ENCODE measurements at places on chromosomes 16 and 17.

DNA sequence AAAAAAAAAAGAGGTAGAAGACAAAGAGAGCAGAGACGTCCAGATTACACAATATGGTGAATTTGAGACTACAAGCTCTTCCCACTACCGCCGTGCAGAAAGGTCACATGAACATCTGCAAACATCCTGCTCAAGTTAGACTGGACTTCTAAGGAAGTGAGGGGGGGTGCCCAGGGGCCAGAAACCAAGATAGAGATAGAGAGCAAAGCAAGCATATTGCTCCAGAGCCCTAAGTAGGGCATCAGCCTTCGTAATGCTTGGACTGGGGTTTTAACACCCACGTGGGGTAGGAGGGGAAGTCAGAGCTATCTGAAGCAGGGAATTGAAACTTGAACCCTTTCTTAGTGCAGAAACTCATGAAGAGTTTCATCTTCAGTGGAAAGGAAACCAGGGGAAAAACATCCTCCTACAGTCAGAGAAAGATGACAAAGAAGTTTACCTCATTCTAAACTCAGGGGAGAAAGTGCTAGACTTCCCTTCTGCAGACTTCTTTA, 8.7 kb downstream of the CLEC19A start:
- no peak for DNase-seq

- DNase-seq: no peak
These were observed 11.9 kb downstream of the EPN2 start for GRCh38 chr17:19248928-19249574.

DNA sequence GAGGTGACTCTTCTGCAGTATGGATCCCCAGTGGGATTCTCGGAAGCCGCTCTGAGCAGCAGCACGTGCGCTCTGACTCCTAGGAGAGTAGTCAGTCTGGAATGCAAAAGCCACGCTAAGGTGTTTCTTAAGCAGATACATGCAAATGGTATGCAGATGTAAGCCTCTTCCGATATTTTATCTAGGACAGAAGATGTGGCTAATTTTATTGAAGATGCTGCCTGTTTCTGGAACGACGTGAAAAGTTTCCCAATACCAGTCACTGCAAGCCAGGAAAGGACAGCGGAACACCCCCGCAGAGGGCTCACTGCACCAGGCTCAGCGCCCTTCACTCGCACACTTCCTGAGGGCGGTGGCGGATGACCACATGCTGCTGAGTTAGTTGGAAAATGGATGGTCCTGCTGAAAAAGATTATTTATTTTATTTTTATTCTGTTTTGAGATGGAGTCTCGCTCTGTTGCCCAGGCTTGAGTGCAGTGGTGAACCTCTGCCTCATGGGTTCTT, 10.1 kb downstream of the FADS6 start:
- no peak for DNase-seq

DNA sequence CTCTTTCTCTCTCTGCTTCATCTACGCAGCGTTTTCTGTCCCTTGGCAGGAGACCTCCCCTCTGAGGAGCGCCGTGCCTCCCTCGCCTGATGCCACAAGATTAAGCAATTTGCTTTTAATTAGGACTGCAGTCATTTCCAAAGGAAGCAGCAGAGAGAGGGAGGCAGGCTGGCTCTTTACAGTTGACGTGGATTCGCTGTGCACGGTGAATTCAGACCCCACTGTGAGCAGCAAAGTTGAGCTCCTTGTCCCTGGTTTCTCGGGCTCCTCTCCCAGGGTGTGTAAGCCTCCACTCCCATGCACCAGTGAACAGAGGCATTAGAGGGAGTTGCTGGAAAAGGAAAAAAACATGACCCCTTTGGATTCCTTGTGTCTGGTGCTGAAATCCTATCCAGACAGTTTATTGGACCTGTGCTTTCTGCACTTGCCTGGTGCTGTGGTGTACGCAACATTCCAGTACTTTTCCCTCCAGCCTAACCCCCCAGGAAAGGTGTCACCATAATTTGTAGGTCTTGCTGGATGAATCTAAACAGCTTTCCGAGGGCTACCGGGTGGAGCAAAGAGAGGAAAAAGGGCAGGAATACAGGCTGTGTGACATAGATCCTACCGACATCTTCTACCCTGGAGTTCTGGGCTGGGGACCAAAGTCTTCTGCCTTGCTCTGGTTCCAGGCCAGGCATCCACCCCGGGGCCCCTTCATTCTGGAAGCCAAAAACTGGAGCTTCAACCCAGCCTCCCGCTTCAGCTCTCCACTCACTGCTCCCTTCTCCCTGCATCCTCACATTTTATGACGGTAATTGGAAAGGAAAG, 171.0 kb downstream of the MAF start:
- DNase-seq: no peak

- no peak for DNase-seq
These were observed 31.6 kb downstream of the SOX9 start for GRCh38 chr17:72152387-72152929.

GRCh38 chr16:20901068-20901435, 481 bp downstream of the LYRM1 start:
- DNase-seq: no peak

DNA sequence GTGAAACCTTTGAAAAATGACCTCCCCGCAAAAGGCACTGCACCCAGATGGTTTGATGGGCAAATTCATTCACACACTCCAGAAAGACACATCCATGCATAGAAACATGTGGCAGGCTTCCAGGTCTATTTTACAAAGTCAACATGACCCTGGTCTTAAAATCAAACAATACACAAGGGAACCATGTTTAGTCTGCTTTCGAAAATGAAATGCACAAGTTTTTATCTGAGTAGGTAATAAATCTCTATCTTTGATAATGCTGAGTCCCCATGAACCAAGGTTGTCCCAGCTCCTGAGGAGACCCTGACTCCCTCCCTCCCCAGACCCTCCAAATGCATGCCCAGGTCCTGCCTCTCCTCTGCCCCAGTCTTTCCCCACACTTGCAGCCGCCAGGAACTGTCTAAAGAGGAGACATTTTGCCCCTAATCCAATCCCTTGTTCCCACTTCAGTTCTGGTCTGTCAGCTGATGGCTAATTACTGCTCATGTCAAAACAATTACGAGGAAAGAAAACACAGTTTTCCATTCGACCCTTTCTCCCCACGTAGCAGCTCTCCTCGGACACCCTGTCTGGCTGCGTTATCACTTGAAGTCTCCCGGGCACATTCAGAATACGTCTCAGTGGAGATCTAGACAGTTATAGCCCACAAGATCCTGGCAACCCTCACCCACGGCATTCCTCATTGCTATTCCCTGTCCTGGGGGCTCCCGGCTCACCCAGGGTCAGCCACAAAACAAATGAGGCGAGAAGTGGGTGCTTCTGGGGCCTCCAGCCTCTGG, 68.8 kb upstream of the RCVRN start:
- DNase-seq: no peak

- DNase-seq: no peak
These were observed 999 bp upstream of the FLYWCH2 start for GRCh38 chr16:2881783-2882649.

GRCh38 chr17:82180776-82181528, 31.7 kb downstream of the CCDC57 start:
- no peak for DNase-seq

DNA sequence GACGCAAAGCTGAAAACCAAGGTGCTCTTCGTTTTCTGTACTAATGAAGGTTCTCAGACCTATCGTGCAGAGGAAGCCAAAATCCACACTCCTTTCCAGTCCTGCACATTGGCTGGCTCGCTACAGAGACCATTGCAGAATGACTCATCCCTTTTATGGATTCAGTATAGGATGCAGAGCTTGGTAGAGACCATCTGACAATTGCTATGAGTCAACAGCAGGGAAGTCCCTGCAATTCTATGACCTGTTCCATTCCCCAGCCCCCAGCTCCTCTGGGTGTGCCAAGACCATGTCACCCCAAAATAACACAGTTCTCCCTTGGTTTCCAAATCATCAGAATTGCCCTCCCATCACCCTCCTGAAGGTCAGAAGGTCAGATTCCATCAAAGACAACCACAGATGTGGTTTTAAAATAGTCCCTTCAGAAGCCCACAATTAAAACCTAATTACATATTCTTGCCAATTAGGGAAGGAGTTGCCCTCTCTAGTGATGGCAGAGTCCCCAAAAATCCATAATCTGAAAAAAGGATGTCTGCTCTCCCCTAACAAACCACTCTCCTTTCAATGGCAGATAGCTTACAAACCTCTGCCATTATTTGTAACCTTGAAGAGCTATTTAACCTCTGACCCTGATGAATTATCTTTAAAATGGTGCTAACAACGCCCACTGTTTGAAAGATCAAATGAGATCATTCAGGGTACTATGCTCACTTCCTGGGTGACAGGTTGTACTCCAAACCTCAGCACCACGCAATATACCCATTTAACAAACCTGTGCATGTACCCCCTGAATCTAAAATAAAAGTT, 108.2 kb upstream of the RBBP6 start:
- no peak for DNase-seq

- peak; percentile 71 for DNase-seq
These were observed 129.4 kb downstream of the TANGO6 start for GRCh38 chr16:68972720-68973119.

- no peak for DNase-seq
These were observed 46.8 kb downstream of the HIC1 start for GRCh38 chr17:2101448-2102257.

DNA sequence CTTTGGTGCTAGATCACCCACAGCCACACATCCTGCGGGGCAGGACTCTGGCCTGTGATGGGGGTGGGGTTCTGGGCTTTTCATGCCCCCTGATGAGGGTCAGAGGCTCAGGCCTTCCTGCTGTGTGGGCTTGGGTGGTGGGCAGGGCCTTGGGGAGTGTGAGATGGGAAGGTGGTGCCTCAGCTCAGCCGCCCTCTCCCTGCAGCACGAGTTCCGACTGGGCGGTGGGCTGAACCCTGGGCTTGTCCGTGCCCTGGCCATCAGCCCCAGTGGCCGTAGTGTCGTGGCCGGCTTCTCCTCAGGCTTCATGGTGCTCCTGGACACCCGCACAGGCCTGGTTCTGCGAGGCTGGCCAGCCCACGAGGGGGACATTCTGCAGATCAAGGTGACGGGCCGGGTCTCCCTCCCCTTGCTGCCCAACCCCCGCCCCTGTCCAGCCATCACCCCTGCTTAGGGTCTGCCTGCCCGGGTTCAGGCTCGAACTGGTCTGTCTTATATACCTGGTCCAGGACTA, 6.8 kb upstream of the SERPINF2 start:
- DNase-seq: no peak

GRCh38 chr16:61836804-61837393, 199.3 kb downstream of the CDH8 start:
- no peak for DNase-seq

GRCh38 chr16:51813609-51814008, 662.5 kb upstream of the SALL1 start:
- DNase-seq: peak; percentile 35

- DNase-seq: no peak
These were observed 338.3 kb downstream of the BCAS3 start for GRCh38 chr17:61015966-61016365.

- no peak for DNase-seq
These were observed 567 bp upstream of the MT3 start for GRCh38 chr16:56588781-56589140.

- no peak for DNase-seq
These were observed 144.5 kb downstream of the MAF start for GRCh38 chr16:79456036-79456435.

GRCh38 chr17:81260171-81260570, 21.1 kb downstream of the NDUFAF8 start:
- no peak for DNase-seq

GRCh38 chr17:5283571-5284315, 1.7 kb downstream of the RABEP1 start:
- no peak for DNase-seq

DNA sequence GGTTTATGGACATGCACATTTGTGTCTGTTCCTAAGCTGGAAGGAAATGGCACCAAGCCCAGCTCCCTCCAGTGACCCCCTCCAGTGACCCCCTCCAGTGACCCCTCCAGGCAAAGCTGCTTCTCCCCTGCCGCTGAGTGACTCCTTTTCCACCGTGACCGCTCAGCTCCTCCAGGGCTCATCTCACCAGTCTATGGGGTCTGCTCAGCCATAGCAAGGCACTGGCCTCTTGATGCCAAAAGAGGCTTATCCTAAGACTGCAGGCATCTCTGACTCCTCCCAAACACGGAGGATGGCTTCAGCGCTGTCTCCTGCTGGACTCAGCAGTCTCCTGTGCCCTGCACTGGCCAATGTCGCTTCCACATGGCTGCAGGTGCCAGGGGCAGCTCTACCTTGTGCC, 35.3 kb downstream of the FA2H start:
- no peak for DNase-seq

DNA sequence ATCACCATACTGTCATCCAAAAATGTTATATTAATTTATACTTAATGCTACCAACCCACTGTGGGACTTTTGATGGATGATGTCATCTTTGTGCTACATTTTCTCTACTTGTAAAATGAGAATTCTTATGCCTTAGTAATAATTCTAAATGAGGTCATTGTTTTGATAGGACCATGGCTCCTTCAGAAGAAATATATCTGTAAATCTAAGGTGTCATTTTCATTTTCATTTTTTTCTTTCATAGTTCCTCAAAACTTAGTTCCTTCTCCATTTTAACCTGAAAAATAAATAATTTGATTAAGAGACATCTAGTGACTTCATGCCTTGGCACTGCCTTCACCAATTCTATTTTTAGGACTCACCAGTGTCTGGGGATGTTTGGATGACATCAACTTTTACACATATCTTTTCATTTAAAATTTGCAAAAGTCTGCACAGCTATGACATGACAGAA, 48.7 kb downstream of the GPRC5B start:
- DNase-seq: no peak

- DNase-seq: no peak
These were observed 11.8 kb downstream of the MPO start for GRCh38 chr17:58268774-58269556.

DNA sequence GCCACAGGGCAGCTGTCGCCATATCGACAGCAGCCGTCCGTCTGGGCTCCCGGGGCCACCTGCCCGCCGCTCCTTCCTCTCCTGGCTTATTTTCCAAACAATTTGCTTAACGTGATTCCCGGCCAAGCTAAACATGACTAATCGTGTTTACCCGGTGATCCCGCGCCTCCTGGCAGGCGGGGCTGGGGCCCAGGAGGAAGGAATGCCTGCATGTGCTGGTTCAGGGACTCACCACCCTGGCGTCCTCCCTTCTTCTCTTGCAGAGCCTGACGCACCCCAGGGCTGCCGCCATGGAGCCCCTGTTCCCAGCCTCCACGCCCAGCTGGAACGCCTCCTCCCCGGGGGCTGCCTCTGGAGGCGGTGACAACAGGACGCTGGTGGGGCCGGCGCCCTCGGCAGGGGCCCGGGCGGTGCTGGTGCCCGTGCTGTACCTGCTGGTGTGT, 6.1 kb downstream of the SSTR5 start:
- DNase-seq: no peak

GRCh38 chr16:25895380-25895779, 203.6 kb downstream of the HS3ST4 start:
- DNase-seq: no peak
